ENCODE measurements at places on chromosomes 7 and 10. TPM values are rescaled to one million over a fixed set of nuclear protein-coding genes. Genes with fewer than 3 reads are reported as not detected.

- peak; percentile 9 for DNase-seq
Measured at GRCh38 chr10:79058899-79059841, 9.6 kb upstream of the ZMIZ1 start.

DNA sequence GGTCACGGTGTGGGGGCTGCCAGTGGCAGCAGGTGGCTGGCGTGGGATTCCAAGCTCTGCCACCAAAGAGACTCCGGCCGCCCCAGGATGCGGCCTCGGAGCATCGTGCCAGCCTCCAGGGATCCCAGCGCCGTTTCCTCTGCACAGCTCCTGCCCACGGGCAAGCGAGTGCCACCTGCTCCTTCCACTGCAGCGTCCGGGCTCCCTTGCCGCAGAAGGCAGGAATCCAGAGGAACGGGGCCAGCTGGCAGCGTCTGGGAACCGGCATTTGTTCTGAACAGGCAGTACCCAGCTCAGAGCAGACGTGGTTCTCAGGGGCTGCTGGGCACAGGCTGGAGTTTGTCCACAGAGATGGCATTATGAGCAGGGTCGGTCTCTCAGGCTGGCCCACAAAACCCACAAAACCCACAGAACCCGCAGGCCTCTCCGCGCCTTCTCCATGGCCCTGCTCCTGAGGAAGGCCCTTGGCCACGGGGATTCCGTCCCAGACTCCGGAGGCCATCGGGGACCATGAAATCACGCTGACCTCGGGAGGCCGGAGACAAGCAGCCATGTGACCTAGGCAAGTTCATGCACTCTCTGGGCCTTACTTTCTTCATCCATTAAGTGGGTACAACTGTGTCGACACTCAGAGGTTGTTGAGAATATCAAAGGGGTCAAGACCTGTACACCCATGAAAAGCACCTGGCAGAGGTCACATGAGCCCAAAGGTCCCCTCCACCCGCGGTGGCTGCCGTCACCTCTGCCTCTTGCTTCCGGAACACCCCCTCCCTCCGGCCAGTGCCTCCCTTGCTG is 72.1 kb upstream of the TNRC18 start:
- DNase-seq = peak; percentile 87

DNA sequence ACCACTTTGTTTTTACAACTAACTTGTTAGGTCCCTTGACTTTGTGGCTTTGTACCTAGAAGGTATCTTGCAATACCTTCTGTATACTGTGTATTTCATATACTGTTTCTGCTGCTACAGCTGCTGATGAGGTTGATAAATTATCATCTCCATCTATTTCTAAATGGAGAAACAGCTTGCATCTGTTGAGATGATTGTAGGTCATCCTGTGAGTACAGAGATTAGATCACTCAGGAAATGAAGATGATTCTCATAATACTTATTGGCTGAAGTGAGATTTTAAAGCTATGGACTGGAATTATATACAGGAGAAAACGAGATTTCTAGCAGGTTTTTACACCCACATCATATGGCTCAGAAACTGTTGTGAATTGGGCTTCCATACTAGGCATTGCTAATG is 280.5 kb downstream of the KCND2 start:
- no peak for DNase-seq

DNA sequence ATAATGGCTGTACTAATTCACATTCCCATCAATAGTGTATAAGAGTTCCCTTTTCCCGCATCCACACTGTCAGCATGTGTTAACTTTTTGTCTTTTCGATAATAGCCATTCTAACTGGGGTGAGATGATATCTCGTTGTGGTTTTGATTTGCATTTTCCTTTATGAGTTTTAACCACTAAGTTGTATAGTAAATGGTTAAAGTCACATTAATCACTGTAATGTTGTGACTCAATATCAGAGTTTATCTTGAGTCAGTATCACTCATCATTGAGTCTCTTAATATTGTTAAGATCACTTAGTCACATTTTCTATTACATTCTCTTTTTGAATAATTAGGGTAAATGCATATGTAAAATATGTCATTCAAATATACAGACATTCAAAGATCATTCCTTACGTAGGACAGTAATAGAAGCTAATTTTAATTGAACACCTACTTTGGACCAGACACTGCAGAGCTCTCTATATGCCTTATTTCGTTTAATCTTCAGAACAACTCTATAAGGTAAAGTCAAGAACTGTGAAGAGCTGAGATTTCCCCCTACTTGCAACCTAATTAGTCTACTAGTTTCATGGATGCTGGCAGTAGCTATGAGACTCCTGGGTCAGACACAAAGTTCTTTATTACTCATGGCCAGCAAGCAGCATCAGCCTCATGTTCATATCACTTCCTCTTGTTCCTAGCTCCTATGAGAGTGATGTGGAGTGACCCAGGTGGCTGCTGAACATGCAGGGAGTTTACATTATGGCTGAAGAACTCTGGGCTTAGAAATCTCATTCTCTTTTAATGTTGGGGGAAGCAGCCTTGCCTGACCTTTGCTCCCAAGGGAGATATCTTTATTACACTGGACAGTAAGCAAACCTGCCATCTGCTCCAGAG is 30.5 kb downstream of the CREB5 start:
- DNase-seq = no peak

Gene OR13A1
- not detected for total RNA-seq

Gene CALN1
- not detected for total RNA-seq

Gene BCCIP
- 45.1 TPM for total RNA-seq

Data from right cardiac atrium (tissue), 5 donors.